ENCODE measurements at places on chromosomes 12 and 14.
A peak's percentile ranks its signal among the peaks of the same experiment; 100 is the strongest.

- no peak for DNase-seq
Observed at GRCh38 chr14:22658946-22659345, 14.8 kb upstream of the OR6J1 start.

DNA sequence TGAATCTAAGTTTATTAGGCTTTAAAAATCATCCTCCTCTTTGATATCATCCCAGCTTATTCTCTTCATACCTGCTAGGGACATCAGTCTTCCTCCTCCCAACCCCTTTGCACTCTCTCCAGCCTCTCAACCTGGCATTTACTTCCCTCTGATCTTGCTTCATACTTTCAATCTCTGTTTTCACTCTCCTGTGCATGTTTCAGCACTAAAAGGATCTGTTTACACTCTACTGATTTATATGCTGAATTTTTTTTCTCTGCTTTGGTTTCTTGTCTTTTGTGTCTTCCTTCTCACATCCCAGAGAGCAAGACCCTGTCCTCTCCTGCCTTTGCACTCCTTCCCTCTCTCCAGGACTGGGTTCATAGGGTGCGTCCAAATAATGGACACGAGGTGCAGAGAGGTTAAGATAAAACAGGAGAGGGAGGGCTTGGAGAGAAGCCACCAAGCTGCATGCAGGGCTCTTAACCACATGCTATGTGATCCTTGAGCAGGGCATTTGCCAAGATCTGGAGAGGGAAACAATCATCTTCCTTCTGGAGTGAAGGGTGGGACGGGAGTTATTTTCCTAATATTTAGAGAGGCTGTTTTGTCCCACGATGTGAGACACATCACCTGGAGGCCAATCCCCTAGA, 3.0 kb upstream of the CISTR start:
- no peak for DNase-seq

- no peak for DNase-seq
Observed at GRCh38 chr14:67620217-67620785, 581 bp downstream of the ARG2 start.

- DNase-seq, result no peak
Observed at GRCh38 chr12:4379405-4379804, at the start of gene FGF23. Gene FGF23 (minus strand): TSS chr12:4379712. CDS start chr12:4379582, 130 bp downstream.

- DNase-seq, result no peak
Observed at GRCh38 chr12:100675432-100675831, 101.9 kb downstream of the GAS2L3 start.

GRCh38 chr14:36817071-36817930, 155.6 kb downstream of the PAX9 start:
- no peak for DNase-seq

- no peak for DNase-seq
Observed at GRCh38 chr12:112325622-112326207, 56.5 kb downstream of the HECTD4 start.

GRCh38 chr14:77221241-77221871, 39.8 kb downstream of the TMEM63C start:
- DNase-seq, result no peak

DNA sequence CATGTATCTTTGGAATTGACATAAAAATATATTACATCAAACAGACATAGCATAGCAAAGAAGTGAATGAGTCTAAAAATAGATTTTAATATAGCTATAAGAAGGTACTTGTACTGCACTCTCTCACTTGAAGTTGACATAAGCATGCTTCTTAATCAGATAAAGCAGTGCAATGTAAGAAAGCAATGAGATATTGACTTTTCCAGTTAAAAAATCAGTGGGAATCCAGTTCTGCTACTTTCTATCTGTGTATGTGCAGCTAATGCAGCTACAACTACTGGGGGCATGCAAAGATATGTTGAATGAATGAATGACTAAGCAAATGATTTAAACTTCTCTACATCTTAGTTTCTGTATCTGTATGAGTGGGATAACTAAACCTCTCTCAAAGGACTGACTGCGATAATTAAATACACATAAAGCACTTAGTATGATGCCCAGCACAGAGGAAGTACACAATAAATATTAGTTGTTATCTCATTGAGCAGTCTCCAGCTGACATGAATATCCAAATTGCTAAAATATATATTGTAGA, 10.3 kb downstream of the WASHC3 start:
- no peak for DNase-seq

- DNase-seq, result no peak
Observed at GRCh38 chr12:3614806-3615466, 123.9 kb downstream of the PRMT8 start.

DNA sequence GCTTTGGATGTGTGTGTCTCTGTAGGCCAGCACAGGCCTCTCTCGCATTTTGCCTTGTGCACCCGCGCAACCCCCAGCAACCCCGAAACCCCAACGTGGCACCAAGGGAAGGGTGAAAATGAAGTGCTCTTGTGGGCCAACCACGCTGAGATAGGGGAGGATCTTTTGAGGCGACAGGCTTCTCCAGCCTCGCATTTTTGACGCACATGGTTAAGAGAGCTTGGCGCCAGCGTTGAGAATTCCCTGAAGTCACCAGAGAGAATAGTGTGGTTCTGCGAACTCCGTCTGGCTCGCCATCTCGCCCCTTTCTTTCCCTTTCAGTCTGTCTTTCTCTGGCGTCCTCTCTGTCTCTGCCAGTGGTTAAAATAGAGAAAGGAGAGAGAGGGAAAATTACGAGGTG, 1.9 kb upstream of the TBX3 start:
- no peak for DNase-seq

DNA sequence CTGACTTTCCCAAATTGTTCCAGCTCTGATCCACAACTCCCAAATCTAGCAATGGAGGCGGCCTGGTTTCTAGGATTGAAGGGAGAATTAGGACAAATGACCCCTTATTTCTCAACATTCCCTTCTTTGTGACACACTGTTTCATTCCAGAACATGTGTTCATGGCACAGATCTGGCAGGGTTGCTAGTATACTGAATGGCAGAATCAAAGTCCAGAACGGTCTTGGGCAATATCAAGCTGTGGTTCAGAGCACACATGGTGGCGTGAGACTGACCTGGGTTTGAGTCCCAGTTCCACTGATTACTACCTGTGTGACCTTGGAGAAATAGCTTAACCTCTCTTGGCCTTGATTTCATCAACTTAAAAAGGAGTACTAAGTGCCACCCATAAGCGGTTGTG, 152.5 kb downstream of the SAMD4A start:
- no peak for DNase-seq

GRCh38 chr12:105736498-105736897, 402.3 kb downstream of the NUAK1 start:
- DNase-seq, result no peak

GRCh38 chr14:92534932-92535643, 21.5 kb downstream of the RIN3 start:
- peak; percentile 37 for DNase-seq

- no peak for DNase-seq
Observed at GRCh38 chr12:86196465-86196864, 59.7 kb downstream of the MGAT4C start.

DNA sequence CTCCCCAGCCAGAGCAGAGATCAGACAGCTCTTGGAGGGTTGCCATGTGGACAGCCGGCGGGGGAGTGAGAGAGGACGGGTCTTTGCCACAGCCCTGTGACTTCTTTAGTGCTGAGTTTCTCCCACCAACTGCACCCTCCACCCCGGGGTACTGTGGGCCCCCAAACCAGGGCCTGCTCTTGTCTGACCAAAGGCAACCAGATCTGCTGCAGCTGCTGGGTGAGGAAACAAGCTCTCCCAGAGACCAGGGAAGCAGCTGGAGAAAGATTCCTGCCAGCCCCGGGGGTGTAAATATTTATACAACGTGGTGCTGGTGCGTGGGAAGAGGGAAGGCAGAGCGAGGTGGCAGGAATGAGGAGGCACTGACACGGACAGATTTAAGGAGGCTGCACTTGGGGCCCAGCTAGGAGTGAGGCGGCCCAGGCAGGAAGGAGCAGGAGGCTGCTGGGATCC, 14.3 kb upstream of the ZFP36L1 start:
- no peak for DNase-seq

Data from CD4-positive, alpha-beta T cell treated with Interleukin-2 at 100 ng/mL for 4 hours (primary cell).